Retina (tissue), 1 donor: ENCODE measurements at places on chromosomes 11 and 22.

- no peak for DNase-seq
Observed at GRCh38 chr22:47630741-47631534, 868.5 kb downstream of the TBC1D22A start.

DNA sequence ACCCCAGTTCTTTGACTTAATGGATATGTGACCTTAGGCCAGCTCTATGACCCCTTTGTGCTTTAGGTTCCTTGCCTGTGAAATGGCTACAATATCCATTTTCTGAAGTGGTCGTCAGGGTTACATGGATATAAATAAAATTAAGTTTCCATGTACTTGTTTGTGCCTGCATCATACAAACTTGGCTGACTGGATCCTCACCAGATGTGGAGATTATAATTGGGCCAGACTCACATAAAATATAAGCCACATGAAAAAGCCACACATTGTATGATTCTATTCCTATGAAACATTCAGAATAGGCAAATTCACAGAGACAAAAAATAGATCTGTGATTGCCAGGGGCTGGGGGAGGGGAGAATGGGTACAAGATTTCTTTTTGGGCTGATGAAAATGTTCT is 100.9 kb upstream of the USP47 start:
- DNase-seq: no peak

DNA sequence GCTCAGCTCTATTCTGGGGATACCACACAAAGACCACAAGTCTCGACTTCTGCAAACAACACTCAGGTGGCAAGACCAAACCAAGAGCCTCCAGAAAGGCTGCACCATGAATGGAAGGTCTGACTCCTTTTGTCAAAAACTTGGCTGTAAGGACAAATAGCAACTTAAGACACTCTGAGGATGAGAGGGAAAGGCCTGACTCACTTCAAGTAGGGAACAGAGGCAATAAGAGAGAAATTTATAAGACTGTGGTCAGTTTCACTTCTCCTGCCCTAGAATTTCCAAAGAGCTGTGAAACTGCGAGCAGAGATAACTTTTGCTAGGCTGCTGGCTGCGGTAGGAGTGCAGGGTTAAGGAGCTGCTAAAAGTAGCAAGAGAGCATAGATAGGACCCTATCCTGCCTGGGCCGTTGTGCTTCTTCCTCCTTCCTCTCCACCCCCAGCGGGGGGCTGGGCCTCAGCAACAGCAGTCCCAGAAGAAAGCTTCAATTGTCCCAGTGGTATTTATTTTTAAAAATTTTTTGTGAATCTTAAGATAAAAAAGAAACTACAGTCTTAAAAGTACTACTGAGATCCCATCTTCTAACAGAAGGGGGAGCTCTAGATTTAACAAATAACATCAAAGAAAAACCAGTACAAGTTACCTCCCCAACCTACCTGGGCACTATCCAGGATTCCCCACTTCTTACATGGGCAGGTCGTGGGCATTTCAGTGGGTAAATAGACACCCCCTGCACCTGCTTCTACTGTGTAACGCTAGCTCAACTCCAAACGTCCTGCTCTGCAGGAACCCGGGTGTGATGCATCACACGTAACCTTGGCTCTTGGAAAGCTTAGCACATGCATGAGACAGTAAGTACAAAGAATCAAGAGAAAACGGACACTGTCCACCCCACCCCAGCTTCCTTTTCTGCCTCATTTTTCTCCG is 66.4 kb downstream of the SGSM3 start:
- peak; percentile 58 for DNase-seq

DNA sequence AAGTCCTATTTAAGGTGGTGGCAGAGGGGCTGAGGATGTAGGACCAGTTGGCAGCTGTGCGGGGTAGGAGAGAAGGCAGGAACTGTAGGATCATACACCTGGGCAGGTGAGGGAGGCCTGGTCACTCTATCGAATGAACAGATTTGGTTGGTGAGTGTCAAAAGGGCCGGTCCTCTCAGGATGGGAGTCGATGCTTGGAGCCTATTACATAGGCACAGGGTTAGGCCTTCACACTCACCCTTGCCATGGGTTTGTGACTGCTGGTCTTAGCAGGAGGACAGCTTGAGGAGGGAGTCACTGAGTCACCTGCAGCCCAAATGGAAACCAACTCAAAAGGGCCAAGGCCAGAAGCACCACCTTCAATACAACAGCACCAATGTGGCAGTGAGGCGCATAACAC is 80.2 kb upstream of the NARS2 start:
- DNase-seq: no peak

DNA sequence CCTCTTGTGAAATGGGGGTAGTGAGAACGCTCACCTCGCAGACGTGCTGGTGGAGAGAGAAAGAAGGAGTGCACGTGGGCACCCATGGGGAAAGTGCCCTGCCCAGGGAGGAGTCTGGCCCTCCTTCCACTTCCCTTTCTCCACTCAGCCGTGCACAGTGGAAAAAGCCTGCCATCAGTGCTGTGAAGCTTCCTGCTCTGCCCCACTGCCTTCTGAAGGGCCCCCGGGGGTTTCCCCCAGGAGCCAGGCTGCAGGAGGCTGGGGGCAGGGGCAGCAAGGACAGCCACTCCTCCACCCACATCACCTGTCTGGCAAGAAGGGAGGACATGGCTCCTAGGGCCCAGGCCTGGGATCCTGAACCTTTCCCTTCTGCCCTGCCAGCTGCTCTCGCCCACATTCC is 7.6 kb downstream of the TP53I11 start:
- DNase-seq: no peak
